ENCODE measurements at places on chromosomes 5 and 9.

DNA sequence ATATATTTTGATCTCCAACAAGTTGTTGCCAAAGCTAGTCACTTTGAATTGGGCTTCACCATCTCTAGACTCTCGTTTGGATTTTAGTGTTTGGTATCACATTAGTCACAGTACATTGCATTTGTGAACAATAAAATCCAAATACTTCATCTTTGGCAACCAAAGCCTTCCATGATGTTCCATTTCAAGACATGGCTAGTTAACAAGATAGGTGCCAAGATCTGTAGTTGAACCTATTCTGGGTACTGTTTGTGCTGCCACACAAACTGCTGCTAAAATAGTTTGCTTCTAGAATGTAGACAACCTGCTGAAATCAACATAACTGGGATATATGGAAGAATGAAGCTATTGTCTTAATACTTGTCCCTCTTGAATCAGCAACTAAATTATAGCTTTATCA, 207.5 kb downstream of the LRRC70 start:
- no peak for DNase-seq

DNA sequence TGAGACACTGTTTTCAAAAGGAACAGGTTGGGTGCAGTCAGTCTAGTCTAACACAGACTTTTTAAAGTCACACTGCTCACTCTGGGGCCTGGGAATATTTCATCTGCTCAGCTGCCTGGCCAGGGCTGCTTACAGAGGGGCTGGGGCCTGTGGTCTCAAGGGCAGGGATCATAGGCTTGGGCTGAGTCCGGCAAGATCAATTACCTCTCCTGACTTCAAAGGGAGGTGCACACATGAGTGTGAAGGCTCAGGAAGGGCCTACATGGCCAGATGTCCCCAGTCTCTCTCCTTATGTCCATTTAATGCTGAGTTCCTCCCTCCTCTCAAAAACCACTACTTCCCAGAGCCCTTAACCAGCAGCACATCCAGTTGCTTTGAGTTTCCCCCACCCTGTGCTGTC, 247.2 kb downstream of the HSPA4 start:
- no peak for DNase-seq

DNA sequence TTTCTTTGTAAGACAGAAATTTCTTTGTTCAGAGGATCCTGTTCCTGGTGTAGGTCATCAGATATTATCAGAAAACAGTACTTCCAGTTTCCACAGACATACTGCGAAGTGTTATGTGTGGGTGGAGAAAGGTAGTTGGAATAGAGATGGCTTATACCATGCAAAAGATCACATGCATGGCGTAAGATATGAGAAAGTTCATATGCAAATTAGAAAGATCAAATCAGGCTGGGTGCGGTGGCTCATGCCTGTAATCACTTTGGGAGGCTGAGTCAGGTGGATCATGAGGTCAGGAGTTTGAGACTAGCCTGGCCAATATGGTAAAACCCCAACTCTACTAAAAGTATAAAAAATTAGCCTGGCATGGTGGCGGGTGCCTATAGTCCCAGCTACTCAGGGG, 65.2 kb upstream of the GLIS3 start:
- DNase-seq: no peak

DNA sequence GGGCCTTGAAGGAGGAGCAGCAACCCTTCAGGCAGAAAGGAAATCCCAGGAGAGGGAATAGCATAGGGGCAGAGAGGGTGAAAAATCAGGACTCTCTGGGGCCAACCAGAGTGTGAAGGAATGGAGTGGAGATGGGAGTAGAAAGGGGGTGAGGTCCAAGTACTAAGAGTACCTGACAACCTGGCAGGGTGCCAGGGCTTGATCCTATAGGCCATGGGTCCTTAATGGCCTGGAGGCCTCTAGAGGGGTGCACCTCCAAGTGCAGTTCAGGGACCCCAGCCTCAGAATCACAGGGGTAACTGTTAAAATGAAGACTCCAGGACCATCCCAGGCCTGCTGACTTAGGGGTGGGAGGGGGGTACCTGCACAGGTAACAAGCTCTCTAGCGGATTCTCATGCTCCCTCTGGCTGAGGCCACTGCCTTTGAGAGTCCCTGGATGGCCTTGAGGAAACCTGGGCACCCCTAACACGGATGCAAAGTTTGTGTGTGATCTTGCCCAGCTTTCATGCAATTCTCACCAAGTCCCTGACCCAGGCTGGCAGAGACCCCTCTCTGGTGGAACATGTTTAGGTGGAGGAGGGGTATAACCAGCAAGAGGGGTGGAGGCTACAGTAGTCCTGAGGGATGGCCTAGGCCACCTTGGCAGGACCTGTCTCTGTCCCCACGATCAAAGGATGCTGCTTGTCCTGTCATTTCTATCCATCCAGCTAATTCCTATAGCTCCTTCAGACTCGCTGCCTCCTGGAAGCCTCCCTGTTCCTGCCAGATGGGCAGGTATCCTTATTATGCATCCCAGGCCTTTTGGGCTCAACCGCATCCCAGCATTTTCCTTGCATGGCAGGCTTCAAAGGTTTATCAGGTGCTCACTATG, 17.6 kb upstream of the CSF1R start:
- DNase-seq: no peak

- DNase-seq: peak; percentile 29
Observed at GRCh38 chr9:114499528-114499927, 5.7 kb downstream of the WHRN start.

Data from NCI-H1092 (cell line).